NCI-H82 (cell line): ENCODE measurements at places on chromosomes 12 and 14.

DNA sequence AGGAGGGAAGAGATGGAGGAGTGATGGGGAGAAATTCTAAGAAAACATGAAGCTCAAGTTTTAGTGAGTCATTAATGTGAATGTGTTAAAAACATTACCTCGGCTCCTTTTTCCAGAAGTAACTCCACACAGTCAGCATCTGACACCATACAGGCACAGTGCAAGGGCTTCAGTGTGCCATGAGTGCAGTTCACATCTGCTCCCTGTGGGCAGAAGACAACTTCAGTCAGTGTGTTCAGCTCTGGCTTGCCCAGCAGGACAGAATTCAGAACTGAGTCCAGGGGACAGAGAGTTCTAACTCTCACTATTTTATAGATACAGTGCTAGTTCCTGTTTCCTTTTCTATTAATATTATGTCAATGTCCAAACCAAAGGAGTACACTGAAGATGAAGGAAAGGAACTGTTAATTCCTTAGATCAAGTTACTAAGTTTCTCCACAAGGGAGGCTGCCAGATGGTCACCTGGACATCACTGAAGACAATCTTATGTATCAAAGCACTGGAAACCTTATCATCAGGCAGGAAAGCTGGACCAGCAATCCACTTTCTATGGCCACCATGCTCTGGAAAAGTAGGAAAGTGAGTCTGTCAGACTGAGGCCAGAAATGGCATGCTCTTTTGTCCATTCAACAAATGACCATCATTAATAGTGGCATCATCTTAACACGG lies 6.1 kb downstream of the ASB8 start:
- DNase-seq, result no peak

GRCh38 chr14:65223636-65224035 lies 121.3 kb upstream of the MAX start:
- DNase-seq, result no peak

- DNase-seq, result peak; percentile 79
Observed at GRCh38 chr12:48189331-48190125, 6.1 kb downstream of the CCDC184 start.

- DNase-seq, result no peak
Observed at GRCh38 chr12:106941481-106942156, 14.1 kb upstream of the TMEM263 start.

GRCh38 chr12:79919762-79920161 lies 15.1 kb downstream of the PPP1R12A start:
- no peak for DNase-seq

- DNase-seq, result no peak
Observed at GRCh38 chr12:57456737-57457490, 1.8 kb downstream of the INHBE start.

DNA sequence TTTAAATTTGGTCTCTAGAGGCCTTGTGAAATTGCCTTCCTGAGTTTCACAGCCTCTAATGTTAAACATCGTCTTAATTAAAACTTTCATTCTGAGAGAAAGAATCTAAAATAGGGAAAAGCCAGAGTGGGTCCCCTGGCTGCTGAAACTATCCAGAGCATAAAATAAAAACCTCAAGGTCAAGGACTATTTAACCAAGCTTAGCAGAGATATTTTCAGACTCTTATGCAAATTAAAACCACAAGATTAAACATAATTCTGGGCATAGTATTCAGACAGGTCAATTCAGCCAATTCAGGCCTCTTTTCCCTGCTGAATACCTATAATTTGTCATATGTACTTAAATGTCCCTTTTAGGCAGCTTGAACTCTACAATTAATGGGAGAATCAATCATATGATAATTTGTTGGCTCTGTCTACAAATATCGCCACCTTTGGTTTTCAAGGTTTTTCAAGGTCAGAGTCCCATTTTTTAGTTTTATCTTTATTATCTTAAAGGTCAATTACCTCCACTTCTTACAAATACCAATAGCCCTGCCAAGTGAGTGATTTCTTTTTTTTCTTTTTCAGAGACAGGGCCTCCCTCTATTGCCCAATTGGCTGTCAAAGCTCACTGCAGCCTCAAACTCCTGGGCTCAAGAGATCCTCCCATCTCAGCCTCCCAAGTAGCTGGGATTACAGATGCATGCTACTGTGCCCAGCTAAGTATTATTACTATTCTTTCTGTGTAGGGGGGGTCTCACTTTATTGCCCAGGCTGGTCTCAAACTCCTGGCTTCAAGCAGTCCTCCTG lies 257.1 kb downstream of the PHLDA1 start:
- DNase-seq, result no peak

DNA sequence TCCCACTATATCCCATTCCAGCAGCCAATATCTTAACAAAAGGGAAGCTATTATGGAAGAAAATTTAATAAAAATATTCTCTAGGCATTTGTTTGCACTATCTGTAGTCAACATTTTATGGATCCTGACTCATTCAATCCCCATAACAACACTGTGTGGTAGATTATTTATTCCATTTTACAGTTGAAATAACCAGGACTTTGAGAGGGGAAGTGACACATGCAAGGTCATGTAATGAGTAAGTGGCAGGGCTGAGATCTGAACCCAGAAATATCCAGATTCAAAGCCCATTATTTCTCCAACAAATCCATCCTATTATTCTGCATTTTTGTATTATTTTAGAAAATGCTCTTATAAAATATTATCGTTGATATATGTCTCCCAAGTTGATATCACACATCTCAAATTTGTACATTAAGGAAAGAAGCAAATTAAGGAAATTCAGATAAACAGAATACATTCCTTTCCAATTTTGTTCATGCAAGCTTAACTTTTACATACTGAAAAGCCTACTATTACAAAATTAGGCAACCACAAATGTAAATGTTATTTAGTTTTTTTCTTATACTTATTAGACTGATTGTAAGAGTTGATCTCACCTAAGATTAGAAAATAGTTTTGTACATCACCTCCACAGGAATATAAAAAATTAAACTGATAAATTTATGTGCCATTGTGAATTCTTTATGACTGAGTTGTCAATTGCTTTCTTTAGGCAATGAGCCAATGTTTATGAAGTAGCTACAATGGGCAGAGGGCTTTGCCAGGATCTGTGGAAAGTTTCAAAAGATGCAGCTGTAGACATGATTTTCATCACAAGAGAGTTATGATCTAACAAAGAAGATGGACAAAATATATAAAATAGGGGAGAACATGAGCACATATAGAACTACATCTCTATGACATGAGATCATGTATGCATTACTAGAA lies 55.1 kb upstream of the E2F7 start:
- no peak for DNase-seq

DNA sequence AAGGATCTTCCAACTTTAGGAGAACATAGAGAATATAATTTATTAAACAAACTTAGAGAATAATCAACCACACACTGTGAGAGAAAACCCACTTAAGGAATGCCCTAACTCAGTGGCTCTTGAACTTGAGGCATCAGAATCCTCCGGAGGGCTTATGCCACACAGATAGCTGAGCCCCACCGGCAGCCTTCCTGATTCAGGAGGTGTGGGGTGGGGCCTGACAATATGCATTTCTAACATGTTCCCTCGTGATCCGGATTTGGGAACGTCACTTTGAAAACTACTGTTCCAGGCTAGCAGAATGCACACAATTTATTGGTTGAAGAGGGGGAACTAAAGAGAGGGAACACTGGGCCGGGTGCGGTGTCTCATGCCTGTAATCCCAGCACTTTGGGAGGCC lies 2.0 kb upstream of the SOAT2 start:
- no peak for DNase-seq

DNA sequence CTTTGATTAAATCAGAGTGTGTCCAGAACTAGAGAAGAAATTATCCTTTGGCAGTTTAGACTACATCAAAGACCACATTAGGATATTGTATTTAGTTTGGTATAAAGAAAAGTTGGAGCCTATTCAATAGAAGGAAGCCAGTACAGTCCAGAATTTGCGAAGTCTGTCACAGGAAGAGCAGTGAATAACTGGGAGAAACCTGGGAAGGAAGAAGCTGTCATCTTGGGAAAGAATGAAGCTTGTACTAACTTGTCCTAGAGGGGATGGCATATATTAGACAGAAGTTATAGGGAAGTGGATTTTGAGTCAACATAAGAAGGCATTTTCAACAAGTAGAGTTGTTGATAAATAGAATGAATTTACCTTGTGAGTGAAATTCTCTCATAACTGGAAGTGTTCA lies 386.7 kb downstream of the LRIG3 start:
- no peak for DNase-seq

- DNase-seq, result peak; percentile 28
Observed at GRCh38 chr12:53051058-53051880, 1.4 kb downstream of the TNS2 start.

- no peak for DNase-seq
Observed at GRCh38 chr14:24132061-24132685, 1.7 kb downstream of the FITM1 start.

DNA sequence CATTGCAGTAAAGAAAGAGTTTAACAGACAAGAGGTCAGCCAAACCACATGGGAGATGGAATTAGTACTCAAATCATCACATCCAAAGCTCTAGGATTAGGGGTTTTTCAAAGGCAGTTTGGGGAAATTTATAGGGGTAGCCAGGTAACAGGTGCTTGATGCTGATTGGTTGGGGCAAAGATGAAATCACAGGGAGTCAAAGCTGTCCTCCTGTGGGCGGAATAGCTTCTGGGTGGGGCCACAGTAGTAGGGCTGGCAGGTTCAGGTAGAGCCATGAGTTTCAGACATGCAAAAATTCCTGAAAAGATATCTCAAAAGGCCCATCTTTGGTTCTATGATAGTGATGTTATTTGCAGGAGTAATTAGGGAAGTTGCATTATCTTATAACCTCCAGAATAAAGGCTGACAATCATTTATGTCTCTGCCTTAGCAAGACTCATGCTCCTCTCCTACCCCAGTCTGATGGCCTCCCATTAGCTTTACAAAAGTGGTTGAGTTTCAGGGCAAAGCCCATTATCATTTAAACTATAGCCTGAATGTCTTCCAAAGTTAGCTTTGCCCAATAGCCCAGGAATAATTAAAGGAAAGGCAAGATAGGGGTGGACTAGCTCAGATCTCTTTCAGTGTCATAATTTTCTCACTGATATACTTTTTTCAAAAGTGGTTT lies 42.1 kb upstream of the CNTN1 start:
- peak; percentile 7 for DNase-seq

GRCh38 chr12:121562488-121562887 lies 18.3 kb downstream of the KDM2B start:
- DNase-seq, result no peak
